HCT116 (cell line): ENCODE measurements at places on chromosomes 4 and X. TPM values are rescaled to one million over a fixed set of nuclear protein-coding genes. Genes with fewer than 3 reads are reported as not detected.

The GABRE gene
- 3.9 TPM for total RNA-seq

The GAGE12F gene
- total RNA-seq, result not detected

The SPANXC gene
- not detected for total RNA-seq

The ZNF711 gene
- 6.1 TPM for total RNA-seq

The KLHL34 gene
- not detected for total RNA-seq

The ARR3 gene
- total RNA-seq, result not detected

The HTRA3 gene
- not detected for total RNA-seq

The CCNA2 gene
- 75.4 TPM for total RNA-seq

GRCh38 chr4:78625073-78625472 is 73.5 kb downstream of the ANXA3 start:
- H3K36me3 ChIP-seq, result no peaks in the 10 kb centered on the region
- H3K27me3 ChIP-seq, result no peaks in the 10 kb centered on the region
- peaks cover 11% of the 10 kb centered on the region for H3K4me1 ChIP-seq

DNA sequence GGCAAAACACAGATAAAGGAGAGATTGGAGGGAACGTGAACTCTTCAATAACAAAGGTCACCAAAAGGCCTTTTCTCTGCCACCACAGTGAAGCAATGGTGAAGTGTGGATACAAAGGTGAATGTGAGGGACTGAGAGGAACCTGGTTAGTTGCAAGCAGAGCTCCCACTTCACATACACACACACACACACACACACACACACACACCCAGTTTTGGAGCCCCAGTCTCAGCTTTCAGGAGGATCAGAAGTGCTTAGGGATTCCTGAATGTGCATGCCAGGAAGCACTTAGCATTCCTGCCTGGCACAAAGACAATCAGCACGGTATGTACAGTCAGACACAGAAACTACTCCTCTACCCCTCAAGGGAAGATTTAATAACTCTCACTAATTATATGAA is 71.5 kb downstream of the ARHGEF9 start:
- no peaks in the 10 kb centered on the region for H3K4me1 ChIP-seq
- H3K27me3 ChIP-seq, result no peaks in the 10 kb centered on the region
- no peak for DNase-seq
- no peak overlapping the region for H3K4me3 ChIP-seq
- no peaks in the 10 kb centered on the region for H3K36me3 ChIP-seq

DNA sequence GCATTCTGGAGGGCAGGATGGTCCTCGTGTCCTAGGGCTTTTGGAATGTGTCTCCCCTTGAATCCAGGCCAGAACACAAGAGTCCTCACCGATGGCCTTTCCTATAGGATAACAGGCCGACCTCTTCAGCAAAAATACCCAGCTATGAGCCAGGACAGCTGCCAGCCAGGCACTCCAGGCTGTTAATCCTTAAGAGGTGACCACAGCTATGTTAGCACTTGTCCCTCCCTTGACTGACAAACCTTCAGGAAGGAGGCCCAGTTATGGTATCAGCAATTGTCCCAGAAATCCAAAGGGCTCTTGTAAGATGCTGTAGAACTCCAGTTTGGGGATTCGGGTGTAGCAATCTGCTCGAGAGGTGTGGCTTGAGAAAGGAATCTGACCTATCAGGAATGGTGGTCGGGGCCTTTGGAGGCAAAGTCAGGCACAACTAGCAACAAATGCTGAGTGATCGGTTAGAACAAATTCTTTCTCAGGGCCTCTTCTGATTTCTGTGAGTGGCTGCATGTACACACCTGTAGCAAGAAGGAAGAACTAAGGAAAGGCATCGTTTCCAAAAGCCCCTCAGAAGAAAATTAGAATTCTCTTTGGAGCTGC is 54.6 kb downstream of the PTCHD1 start:
- no peaks in the 10 kb centered on the region for H3K4me1 ChIP-seq
- DNase-seq, result no peak
- H3K36me3 ChIP-seq, result no peaks in the 10 kb centered on the region
- no peak overlapping the region for H3K27ac ChIP-seq
- no peaks in the 10 kb centered on the region for H3K27me3 ChIP-seq
- H3K4me3 ChIP-seq, result no peak overlapping the region

DNA sequence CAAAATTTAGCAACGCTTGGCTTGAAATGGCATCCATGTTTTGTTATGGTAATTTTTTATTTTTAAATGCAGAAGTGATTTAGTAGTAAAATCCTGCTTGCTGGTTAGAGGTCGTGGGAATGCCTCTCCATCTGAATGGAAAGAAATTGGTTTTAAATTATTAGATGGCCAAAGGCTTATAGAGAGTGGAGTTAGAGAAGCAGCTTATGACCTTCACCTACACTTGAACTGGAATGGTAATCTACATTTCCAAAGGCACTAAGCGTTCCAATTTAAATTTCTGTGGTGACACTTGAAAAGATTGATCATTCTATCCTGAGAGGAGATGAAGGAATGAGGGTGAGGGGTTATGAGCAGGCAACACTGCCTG is 280.7 kb downstream of the RAPGEF2 start:
- H3K4me1 ChIP-seq, result no peaks in the 10 kb centered on the region
- no peaks in the 10 kb centered on the region for H3K36me3 ChIP-seq
- H3K27me3 ChIP-seq, result no peaks in the 10 kb centered on the region
- no peak for DNase-seq

DNA sequence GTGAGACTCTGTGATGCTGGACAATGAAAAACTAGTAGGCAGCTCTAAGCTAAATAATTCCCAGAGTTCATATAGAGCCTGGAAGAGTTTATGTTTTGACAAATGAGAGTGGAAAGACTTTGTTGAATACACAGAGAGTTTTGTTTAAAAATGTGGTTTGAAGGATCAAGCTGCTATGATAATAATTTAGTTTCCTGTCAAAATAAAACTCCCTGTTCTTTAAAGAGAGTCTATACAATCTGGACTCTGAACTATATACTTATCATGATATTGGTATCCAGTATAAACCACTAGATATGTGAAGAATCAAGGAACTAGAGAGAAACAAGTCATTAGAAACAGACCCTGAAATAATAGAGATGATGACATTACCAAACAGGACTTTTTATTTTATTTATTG is 158.6 kb downstream of the C4orf33 start:
- H3K4me3 ChIP-seq, result no peak overlapping the region
- no peaks in the 10 kb centered on the region for H3K36me3 ChIP-seq
- no peak overlapping the region for H3K27ac ChIP-seq
- H3K4me1 ChIP-seq, result no peaks in the 10 kb centered on the region
- no peaks in the 10 kb centered on the region for H3K27me3 ChIP-seq

DNA sequence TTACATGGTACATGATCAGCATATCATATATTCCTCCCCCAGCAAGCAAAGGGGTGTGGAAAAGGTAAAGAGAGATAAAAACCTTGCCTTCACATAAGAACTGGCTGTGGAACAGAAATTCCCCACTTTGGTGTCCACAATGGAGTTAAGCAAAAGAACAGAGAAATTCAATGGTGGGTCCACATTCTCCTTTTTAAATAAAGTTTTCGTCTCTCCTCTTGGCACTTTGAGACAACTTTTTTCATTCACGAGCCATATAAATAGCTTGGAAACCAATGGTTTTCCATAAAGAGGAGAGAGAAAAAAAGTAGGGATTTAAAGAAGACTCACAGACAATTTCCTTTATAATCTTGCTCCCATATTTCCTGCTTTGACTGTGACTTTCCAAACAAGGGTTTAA is 148.1 kb downstream of the TSPAN5 start:
- H3K4me3 ChIP-seq, result no peak overlapping the region
- peaks cover 19% of the 10 kb centered on the region; the same call in 1 of the 2 replicates for H3K4me1 ChIP-seq
- H3K36me3 ChIP-seq, result no peaks in the 10 kb centered on the region

DNA sequence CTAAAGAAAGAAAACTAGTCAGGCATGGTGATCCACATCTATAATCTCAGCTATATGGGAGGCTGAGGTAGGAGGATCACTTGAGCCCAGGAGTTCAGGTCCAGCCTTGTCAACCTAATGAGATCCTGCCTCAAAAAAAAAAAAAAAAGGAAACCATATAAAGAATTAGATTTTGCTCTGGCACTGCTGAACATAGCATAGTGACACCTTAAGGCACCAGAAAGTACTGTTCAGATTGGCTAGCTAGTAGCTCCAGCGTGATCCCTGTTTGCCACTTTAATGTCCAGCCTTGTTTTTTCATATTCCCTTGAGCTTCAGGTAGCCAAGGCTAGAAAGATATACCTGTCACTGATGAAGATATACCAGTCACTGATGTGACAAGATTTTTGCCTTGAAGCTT is 34.1 kb downstream of the EXOC1 start:
- no peaks in the 10 kb centered on the region; the same call in 1 of the 2 replicates for H3K36me3 ChIP-seq
- H3K4me1 ChIP-seq, result no peaks in the 10 kb centered on the region
- DNase-seq, result no peak
- H3K27ac ChIP-seq, result no peak overlapping the region
- H3K4me3 ChIP-seq, result no peak overlapping the region

DNA sequence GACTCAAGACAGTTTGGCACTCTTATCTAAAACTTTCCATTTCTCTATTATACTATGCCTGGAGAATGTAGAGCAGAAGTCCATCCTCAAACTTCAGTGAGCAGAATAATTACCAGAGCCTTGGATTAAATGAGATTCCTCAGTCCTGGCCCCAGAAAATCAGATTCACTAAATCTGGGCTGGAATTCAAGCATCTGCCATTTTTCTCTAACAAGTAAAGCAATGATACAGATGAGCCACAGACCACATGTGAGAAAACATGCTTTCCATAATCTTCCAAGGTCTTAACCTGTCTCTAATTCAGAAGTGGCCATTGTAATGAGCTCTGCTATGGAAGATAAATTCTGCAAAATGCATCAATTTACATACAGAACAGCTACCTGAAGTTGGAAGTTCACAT is 25.4 kb downstream of the SOWAHB start:
- no peak overlapping the region for H3K4me3 ChIP-seq
- H3K4me1 ChIP-seq, result peaks cover 8% of the 10 kb centered on the region
- H3K27me3 ChIP-seq, result no peaks in the 10 kb centered on the region
- DNase-seq, result no peak
- H3K36me3 ChIP-seq, result no peaks in the 10 kb centered on the region

- no peak overlapping the region for H3K4me3 ChIP-seq
- no peak overlapping the region for H3K27ac ChIP-seq
- no peaks in the 10 kb centered on the region for H3K27me3 ChIP-seq
- peaks cover 7% of the 10 kb centered on the region; the same call in 1 of the 2 replicates for H3K36me3 ChIP-seq
Measured at GRCh38 chr4:2623442-2623841, 87.0 kb downstream of the FAM193A start.

DNA sequence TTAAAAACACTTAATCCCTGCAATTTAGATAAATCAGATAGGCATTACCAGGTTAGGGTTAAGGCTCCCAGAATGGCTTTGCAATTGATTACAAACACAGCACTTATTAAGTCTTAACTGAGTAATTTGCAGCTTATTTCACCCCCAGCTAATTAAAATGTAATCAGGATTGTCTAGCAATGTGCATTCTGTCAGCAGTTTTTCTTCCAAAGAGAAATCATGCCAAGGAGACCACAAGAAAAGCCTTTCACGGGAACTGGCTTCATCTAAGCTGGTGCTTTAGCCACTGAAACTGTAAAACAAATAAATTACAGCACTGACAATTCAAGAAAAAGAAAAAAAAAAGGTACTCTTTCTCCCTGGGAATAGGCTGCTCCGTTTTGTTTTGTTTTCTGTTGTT is 2.1 kb downstream of the ANOS1 start:
- DNase-seq, result no peak
- no peak overlapping the region for H3K4me3 ChIP-seq
- no peaks in the 10 kb centered on the region for H3K4me1 ChIP-seq

- no peak overlapping the region for H3K4me3 ChIP-seq
- DNase-seq, result no peak
- H3K36me3 ChIP-seq, result no peaks in the 10 kb centered on the region
- H3K4me1 ChIP-seq, result no peaks in the 10 kb centered on the region
- H3K27ac ChIP-seq, result no peak overlapping the region
Measured at GRCh38 chr4:139908636-139909437, 243.2 kb downstream of the MGST2 start.

GRCh38 chr4:38673130-38673978 is 9.4 kb downstream of the KLF3 start:
- H3K4me1 ChIP-seq, result peaks cover 65% of the 10 kb centered on the region
- H3K4me3 ChIP-seq, result peak overlapping the region; percentile 32
- no peaks in the 10 kb centered on the region for H3K27me3 ChIP-seq
- H3K36me3 ChIP-seq, result no peaks in the 10 kb centered on the region
- peak; percentile 56 for DNase-seq

DNA sequence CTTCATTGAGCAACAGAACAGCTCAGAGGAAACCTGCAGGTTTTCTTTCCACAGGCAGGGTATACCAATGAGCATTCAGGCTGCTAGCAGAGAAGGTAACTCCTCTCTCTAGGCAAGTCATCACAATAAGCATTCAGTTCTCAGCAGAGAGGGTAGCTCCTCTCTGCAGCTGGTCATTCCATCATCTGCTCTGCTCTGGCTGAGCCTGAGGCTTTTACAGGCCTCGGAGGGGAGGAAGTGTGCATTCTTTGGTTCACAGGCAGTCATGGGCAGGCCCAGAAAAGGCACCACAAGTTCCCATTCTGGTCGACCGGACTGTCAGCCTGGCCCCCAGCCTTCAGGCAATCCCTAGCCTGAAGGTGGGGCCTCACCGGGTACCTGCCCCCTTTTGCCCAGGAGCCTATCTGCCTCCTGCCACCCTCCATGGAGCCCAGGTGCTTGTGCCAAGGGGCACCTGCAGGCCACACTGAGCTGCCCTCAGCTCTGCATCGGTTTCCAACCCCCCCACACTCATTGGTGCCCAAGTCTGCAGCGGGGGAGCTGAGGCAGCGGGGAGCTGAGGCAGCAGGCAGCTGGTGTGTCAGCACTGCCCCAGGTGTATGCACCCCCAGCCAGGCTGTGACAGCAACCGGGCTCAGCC is 83.1 kb downstream of the PRDM5 start:
- H3K27ac ChIP-seq, result no peak overlapping the region
- no peak overlapping the region for H3K4me3 ChIP-seq
- no peaks in the 10 kb centered on the region for H3K27me3 ChIP-seq
- H3K4me1 ChIP-seq, result no peaks in the 10 kb centered on the region
- DNase-seq, result no peak

- no peak overlapping the region for H3K27ac ChIP-seq
- no peaks in the 10 kb centered on the region for H3K27me3 ChIP-seq
- no peak for DNase-seq
- no peak overlapping the region for H3K4me3 ChIP-seq
- H3K4me1 ChIP-seq, result no peaks in the 10 kb centered on the region
Measured at GRCh38 chr4:48706736-48707135, 73.3 kb downstream of the FRYL start.

DNA sequence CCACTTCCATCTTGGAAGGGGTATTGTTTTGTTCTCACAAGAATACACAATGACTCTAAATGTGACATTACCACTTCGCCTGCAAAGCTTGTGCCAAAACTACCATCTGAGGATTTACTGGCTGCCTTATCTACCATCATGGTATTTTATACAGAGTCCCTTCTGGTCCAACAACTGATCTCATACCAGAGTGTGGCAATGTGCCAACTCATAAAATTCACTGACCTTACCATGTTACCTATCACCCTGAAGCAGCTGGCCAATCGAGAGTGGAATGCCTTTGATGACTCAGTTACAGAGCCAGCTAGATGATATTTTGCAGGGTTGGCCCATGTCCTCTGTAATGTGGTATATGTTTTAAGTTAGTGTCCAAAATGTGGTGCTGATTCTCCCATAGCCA is 3.8 kb upstream of the SERPINA7 start:
- H3K27me3 ChIP-seq, result no peaks in the 10 kb centered on the region
- H3K4me1 ChIP-seq, result no peaks in the 10 kb centered on the region
- DNase-seq, result no peak
- no peaks in the 10 kb centered on the region for H3K36me3 ChIP-seq

- H3K27me3 ChIP-seq, result no peaks in the 10 kb centered on the region
- H3K4me3 ChIP-seq, result no peak overlapping the region
- no peak for DNase-seq
- H3K4me1 ChIP-seq, result no peaks in the 10 kb centered on the region
Measured at GRCh38 chr4:150173982-150174398, 95.7 kb downstream of the DCLK2 start.
